ENCODE measurements at places on chromosomes 4 and X. TPM values are rescaled to one million over a fixed set of nuclear protein-coding genes. Genes with fewer than 3 reads are reported as not detected.

The MFAP3L gene
- total RNA-seq: 1.5 TPM

DNA sequence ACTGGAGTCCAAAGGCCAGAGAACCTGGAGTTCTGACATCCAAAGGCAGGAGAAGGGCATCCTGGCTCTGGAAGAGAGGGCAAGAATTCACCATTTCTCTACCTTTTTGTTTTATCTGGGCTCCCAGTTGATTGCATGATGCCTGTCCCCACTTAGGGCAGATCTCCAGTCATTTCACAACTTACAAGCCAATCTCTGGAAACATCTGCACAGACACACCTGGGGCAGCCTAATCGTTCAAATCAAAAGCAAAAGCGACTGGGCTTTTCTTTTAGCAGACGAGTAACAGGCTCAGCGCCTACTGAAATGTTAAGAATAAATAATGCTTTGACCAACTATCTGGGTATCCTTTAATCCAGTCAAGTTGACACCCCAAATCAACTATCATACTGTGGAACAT, 136.0 kb upstream of the NPY2R start:
- DNase-seq: no peak

GRCh38 chr4:178233906-178234305, 791.7 kb upstream of the AGA start:
- no peak for DNase-seq

The TCEAL6 gene
- not detected for total RNA-seq

- no peak for DNase-seq
Measured at GRCh38 chrX:19787305-19787815, 100.0 kb downstream of the SH3KBP1 start.

The H2BW2 gene
- total RNA-seq: not detected

DNA sequence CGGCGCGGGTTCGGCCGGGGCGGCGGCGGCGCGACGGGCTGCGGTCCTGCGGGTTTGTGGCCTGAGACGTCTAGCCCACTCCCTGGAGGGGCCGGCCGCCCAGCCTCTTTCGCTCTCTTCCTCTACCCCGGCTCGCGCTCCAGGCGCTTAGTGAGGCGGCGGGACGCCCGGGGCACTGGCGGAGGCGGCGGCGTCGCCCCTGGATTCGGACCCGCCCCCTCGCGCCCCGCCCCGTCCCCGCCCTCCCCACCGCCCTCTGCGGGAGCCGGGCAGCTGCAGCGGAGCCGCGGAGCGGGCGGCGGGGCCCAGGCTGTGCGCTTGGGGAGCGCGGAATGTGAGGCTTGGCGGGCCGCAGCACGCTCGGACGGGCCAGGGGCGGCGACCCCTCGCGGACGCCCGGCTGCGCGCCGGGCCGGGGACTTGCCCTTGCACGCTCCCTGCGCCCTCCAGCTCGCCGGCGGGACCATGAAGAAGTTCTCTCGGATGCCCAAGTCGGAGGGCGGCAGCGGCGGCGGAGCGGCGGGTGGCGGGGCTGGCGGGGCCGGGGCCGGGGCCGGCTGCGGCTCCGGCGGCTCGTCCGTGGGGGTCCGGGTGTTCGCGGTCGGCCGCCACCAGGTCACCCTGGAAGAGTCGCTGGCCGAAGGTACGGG, at the start of gene BMP2K:
Gene BMP2K, plus strand, starts transcription at position 272 of the 650 bp plus-strand sequence. Its CDS starts 194 bp downstream, at position 466.
- peak; percentile 76 for DNase-seq
